ENCODE measurements at places on chromosomes 1 and 21.

GRCh38 chr1:223534677-223535076 lies 130.8 kb downstream of the CAPN8 start:
- DNase-seq: no peak

DNA sequence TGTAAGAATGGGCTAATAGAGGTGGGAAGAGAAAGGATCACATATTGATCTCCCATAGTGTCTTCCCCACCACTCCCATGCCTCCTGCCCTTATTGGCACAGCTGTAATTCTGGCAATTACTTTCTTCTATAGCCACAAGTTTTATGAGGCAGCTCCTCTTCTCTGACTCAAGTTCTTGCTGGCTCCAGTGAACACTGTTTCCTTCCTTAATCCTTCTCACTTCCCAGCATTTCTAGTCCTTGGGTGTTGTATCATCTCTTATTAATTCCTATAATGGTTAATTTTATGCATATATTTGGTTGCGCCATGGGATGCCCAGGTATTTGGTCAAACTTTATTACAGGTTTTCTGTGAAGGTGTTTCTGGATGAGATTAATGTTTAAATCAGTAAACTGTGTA lies 103.3 kb downstream of the MRPL39 start:
- no peak for DNase-seq

GRCh38 chr1:918353-918752 lies 5.4 kb upstream of the SAMD11 start:
- no peak for DNase-seq

DNA sequence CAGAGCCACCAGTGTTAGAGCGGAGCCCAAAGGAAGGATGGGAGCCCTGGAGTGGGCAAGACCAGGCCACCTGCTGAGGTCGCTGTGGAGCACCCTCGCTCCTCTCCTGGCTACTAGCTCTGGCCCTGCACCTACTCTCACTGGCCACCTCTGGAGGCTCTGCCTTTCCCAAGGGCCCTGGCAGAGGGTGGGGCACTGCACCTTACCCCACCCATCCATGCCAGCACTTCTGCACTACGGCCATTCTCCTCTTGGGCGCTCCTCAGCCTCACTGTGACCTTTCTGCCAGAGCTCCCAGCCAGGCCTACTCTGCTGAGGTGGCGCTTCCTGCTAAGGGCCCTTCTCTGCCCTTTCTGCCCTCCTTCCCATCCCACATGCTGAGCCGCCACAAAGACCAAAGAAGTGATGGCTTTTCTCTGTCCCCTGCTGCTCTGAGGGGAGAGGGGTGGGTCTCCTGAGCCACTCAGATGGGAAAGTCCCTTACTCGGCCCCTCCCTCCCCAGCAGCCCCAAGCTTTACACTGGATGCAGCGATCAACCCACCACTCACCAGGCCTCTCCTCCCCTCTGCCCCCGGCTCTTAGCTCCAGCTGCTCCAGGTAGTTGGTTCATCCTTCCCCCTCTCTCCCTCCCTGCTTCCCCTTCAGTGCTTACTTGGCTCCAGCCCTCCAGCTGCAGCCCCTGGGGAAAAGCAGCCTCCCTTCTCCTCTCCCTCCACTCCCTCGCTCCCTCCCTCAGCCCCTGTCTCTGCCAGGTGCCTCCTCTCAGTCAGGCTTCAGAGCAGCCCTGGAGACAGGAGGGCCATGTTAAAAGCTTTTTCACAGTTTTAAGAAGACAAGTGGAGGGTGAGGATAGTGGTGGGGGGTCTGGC lies 14.8 kb upstream of the TMEM222 start:
- no peak for DNase-seq

DNA sequence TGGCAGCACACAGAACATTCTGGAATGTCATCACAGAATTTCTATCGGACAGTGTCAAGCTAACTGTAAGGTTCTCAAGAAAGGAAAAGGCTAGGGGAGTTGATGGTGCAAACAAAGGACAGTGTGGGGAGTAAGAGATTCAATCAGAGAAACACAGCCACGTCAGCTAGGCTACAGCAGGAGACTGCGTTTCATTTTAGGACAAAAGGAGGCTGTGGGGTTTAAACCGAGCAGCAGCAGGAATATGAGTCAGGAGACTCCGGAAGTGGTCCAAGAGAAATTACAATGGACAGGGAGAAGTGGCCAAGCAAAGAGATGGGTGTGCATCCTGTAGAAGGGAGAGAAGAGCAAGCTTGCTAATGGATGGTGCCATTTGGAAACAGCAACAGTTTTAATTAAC lies 37.4 kb upstream of the C1orf198 start:
- no peak for DNase-seq

- DNase-seq: no peak
Observed at GRCh38 chr1:211648336-211648735, 27.1 kb downstream of the NEK2 start.

DNA sequence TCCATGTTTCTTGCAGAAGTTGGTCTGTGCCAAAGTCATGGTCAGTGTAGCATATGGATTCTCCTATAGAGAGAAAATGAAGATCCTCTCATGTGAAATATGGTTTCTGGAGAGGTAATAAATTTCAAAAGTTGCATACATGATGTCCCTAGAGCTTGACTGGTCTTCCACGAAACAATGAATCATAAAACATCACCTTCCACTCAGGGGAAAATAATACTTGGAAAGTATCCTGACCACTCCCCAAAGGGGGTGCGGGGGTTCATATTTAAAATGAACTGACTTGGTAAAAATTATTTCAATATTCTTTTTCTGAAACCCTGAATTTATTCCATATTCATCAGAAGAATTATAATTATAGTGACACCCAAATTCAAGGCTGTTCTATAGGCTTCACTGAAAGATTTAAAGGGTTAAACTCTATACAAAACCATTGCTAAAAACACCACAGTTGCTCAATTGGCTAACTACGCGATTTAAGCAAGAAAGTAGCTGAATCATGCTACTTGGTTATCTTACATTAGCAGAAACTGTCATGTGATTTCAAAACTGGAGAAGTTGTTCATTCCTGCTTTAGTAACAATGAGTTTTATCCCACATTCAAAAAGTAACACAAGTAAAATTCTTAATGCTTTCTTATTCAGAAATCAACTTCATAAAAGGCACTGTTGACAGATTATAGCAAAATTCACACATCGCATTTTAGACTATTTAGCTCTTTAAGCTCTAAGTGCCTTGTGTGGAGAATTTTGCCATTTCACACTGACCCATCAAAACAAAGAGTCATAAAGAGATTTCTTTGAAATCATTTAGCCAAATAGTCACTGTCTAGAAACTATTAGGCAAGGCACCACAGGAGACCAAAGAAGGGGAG lies 5.3 kb downstream of the CREG1 start:
- DNase-seq: no peak

DNA sequence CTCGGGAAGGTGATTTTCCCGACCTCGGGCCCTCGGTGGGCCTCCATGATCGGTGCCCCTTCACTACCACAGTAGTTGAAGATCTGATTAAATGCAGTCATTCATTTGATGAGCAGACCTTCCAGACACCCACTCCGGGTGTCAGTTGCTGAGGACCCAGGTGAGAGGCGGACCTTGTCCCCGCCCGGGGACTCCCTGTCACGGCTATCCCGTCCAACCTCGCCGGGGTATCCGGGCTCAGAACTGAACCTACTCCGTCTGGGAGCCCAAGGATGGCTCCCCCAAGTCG lies 22.6 kb downstream of the RNU1-3 start:
- DNase-seq: no peak

DNA sequence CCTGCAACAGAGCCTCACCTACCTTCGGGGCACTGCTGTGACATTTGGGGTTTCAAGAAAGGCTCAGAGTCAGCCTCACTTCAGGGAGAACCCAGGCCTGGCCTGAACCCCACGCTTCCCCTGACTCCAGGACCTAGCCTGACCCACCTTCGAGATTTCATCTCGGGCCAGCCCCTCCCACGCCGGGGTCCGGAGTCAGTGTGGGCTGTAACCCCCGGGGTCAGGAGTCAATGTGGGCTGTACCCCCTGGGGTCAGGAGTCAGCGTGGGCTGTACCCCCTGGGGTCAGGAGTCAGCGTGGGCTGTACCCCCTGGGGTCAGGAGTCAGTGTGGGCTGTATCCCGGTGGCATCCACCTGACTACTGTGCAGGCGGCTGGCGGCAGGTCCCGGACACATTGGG lies 183.0 kb upstream of the RAB4A start:
- no peak for DNase-seq

DNA sequence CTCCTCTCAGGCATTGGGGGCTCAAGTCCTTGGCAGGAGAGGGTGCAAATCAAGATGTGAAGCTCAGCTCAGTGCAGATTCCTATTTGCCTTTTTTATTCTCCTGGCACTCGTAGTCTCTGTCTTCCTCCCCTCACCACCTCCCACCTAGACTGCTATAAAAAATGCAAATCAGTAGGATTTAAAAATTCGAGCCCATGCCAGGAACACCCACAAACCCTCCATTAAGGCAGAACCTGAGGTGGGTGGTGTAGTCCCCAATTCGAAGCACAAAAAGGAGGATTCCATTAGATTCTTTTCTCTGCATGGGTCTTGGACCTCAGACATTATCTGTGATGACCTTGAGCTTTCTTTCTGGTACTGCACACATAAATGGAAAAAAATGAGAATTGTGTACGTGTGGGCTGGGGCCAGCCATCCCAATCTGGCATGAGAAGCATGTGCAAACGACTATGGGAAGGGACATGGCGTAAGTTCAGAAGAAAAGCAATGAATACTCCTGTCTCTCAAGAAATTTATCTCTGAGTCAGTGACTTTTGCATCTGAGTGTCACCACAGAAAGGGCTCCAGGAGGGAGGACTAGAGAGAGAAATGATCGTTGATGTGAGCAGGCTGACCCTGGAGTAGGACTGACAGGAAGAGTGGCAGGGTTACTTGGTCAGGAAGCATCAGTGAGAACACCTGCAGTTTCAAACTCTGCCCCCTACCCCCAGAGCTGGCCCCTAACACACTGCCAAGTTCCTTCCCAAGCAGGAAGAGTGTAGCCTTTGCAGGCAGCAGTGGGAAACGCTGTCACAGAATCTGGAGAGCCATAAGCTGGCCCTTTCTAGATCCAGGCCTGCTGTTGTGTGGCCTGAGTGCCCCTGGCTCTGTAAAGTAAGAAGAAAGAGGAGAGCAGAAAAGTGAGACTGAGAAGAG lies 1.7 kb downstream of the INKA2 start:
- DNase-seq: no peak
